NCI-H345 (cell line): ENCODE measurements at places on chromosomes 4 and X.

DNA sequence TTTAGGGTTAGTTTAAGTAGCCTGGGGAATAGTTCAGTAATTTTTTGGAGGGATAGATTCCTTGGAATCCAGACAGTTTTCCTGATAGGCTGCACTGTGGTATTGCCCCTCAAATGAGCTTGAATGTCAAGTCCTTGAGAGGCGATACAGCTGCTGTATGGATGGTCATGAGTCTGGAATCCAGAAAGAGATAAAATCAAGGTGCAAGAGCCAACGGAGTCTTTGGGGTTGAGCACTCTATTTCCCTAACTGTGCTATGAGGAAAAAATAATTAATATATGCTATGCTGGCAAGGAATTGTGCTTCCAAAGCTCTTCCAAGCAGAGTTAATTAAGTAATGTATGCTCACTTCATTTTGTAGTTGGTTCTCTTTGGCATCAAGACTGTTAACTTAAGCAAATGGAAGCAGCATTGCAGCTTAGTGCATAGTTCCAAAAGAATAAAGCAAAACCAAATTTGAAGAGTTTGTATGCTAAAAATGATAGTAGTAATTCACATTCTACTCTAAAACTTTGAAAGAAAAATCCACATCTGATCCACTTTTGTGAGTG is 48.8 kb downstream of the LIMCH1 start:
- DNase-seq = no peak

DNA sequence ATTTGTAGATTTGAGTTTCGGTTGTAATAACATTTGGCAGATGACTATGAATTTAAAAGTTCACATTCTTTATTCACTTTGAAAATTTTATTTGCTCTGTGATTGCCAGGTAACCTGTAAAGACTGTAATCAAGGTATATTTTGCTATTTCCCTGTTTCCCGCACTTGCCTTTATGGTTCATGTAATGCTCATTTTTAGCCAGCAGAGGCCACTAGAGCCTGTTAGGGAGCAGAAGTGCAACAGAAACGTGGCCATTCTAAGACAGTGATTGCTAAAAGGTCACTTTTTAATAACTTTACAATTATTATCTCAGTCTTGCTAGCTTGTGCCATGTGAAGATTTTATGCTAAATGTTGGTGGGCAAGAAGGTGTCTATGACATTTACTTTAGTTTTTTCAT is 12.4 kb downstream of the YIPF6 start:
- DNase-seq = peak; percentile 48

GRCh38 chrX:36908801-36909675 is 99.1 kb upstream of the FAM47C start:
- peak; percentile 4 for DNase-seq

DNA sequence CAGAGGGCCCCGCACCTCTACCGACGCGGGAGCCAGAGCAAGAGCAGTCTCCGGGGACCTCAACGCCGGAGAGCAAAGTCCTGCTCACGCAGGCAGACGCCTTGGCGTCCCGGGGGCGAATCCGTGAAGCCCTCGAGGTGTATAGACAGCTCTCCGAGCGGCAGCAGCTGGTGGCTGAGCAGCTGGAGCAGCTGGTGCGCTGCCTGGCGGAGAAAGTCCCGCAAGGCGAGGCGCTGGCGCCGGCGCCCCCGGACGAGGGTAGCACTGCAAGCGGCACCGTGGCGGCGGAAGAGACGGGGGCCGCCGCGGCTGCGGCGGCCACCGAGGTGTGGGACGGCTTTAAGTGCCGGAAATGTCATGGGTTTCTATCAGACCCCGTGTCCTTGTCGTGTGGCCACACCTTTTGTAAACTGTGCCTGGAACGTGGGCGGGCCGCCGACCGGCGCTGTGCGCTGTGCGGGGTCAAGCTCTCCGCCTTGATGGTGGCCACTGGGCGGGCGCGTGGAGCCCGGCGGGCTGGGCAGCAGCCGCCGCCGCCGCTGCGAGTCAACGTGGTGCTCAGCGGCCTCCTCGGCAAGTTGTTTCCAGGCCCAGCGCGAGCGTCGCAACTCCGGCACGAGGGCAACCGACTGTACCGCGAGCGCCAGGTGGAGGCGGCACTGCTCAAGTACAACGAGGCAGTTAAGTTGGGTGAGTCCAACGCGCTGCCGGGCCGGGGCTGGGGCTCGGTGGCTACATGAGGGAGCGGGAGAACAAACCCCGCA is 672 bp downstream of the LONRF3 start:
- DNase-seq = peak; percentile 36

DNA sequence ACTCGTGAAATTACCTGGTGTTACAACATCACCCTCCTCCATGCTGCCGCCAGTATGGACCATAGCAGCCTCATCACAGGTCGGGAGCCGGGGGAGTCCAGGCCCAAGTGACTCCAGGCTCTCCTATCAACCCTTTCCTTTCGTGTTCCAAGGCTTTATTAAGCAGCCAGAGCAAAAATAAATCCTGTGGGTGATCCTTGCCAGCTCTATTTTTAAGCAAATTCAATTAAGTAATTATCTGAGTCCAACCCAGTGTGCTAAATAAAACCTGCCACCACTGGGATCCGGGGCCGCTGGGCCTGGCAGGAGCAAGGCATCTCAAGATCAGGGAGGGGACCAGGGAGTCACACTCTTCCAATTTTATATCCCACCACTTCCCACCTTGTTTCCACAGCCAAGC is 80.7 kb upstream of the PRPS1 start:
- no peak for DNase-seq

- DNase-seq = no peak
These were observed 12.9 kb upstream of the IL13RA1 start for GRCh38 chrX:118714521-118714920.

DNA sequence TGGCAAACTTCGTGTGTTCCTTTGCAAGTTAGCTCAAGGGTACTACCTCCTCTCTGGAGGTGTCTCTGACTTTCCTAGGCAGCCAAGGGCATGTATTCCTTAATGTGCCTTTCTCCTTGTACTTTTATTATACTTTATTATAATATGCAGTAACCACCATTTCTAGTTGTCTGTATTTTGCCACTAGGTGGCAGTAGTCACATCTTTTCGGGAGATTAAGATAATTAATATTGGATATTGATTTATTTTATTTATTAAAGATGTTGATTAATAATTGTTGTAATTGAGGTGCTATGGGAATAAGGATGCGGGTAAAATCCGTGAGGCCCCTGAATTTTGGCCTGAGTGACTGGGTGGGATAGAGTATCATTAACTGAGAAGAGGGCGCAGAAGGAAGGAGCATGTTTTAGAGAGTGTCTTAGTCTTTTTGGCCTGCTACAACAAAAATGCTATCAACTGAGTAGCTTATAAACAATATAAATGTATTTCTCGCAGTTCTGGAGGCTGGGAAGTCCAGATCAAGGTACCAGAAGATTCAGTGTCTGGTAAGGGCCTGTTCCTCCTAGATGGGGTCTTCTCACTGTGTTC is 153.3 kb downstream of the TMEM164 start:
- DNase-seq = no peak

DNA sequence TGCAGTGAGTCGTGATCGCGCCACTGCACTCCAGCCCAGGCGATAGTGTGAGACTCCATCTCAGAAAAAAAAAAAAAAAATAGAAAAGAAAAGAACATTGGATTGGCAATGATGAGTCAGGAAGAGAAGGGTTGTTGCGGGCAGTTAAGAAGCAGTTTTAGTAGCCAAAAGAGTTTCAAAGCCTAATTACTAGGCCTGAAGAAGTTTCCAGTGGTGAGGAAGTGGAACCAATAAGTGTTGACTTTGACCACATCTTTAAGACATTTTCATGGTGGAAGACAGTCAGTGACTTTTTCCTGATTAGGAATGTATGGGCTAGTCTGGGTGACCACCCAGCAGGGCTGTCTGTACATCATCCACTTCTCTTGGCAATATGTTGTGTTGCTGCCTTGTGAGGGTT is 442.3 kb downstream of the AFF2 start:
- no peak for DNase-seq

DNA sequence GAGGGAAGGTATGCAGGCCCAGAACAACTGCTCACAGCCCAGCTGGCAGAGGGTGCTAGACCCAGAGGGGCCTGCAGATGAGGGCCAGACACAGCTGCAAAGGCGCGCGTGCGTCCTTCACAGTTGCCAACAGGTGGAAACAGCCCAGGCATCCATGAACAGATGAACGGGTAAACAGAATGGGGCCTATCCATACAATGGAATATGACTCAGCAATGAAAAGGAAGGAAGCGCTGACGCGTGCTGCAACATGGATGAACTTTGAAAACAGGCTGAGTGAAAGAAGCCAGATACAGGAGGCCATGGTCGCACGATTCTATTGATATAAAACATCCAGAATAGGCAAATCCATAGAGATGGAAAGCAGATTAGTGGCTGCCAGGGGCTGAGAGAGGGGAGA is 83.1 kb upstream of the DDX3X start:
- DNase-seq = no peak

DNA sequence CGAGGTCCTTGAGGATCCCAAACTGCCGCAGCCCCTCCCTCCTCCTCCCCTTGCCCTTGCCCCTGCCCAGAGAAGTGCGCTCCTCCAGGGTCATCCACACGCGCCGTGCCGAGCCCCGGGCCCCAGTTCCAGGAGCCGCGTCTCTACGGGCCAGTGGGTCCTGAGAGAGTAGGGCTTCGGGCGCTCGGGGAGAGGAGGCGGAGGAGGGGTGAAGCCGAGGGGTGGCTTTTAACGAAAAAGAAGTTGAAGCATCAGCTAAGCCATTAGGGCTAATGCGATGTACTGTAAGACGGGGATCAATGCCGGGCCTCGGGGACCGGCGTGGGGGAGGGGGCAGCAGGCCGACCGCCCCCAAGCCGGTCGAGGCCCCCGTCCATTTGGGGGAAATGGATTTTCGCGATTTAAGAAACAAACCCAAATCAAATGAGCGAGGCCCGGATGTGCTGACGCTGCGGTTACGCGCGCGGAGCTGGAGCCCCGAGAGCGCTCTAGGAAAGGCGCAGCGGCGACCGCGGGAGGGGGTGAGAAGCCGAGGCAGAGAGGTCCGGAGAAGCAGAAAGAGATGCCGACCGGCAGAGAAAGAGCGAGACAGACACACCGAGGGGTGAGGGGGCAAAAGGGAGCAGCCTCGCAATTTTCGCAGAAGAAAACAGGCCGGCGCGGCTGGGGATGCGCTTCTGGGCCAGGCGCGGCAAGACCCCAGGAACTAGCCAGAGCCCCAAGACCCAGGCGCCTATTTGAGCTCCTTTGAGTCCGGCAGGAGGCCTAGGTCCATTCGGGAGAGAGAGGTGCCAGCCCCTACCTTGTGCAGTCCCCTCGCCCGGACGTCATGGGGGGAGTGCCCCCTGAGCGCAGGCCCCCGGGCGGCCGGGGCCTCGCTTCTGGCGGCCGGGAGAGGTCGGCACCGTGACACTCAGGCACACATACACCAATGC is 13.6 kb downstream of the HMX1 start:
- DNase-seq = no peak

DNA sequence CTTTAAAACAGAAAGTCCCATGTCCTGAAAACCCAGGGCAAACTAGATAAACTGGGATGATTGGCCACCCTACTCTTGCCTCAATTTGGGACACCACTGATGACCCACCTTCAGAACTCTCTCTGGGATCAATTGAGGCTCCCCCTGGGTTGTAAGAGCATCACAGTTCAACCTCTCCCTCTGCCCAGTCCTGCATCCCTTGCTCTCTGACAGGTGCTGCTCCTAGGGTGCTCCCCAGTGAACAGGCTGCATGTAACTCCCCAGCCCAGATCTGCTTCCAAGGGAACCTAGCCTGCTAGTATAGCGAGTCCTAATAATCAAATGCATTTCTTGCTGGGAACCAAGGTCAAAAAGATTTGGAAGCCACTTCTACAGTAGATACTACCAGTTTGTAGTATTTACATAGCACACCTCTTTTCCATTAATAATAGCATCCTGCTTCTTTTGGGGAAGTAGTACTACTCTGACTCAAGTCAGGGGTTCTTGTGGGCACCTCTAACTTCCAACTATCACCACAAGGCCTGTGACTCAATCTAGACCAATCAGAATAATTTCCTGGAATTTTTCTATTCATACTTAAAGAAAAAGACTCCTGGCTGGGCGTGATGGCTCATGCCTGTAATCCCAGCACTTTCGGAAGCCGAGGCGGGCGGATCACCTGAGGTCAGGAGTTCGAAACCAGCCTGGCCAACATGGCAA is 42.1 kb upstream of the SPINK2 start:
- DNase-seq = no peak

GRCh38 chrX:2690856-2691542 is at the start of gene CD99:
CD99 (plus strand) TSS chrX:2691295; CDS start chrX:2691361, 66 bp downstream.
- no peak for DNase-seq
